T-helper 9 cell (primary cell): ENCODE measurements at places on chromosomes 11 and 22.

- no peak for DNase-seq
Observed at GRCh38 chr11:80023386-80023785, 582.6 kb upstream of the TENM4 start.

GRCh38 chr11:59221441-59221840 lies 8.7 kb upstream of the MPEG1 start:
- DNase-seq = no peak

DNA sequence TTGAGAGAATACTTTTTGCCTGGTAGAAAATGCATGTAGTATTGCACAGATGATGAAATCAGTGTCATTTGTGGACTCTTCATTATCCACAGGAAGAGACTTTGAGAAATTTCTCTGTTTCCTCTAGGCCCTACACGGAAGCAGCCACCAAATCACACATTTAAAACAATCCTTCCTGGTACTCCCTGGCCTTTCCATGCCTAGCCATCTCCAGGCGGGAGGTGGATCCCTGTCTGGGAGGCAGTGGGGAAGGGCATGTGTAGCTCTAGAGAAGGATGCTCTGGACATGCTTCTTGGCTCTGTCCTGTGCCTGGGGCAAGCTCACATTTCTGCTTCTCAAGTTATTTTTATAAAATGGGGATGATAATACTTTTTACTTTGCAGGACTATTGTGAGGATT lies 114.1 kb downstream of the ADAMTS15 start:
- DNase-seq = no peak

DNA sequence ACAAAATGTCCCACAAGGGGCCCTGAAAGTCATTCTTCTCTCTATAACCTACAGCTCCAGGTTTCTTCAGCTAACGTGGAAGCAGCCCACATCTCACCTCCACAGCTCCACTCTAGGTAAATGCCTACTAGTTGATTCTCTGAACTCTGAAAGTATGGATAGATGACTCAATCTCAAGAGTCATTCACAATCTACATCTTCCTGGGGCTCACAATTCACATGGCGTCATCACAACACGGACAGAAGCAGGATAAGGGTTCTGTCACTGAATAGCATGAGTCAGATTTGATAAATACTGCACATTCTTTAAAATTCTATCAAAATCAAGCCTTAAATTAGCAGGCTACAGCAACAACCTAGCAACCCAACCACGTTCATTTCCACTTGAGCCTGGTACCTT lies 96.3 kb downstream of the PLEKHA7 start:
- DNase-seq = no peak

DNA sequence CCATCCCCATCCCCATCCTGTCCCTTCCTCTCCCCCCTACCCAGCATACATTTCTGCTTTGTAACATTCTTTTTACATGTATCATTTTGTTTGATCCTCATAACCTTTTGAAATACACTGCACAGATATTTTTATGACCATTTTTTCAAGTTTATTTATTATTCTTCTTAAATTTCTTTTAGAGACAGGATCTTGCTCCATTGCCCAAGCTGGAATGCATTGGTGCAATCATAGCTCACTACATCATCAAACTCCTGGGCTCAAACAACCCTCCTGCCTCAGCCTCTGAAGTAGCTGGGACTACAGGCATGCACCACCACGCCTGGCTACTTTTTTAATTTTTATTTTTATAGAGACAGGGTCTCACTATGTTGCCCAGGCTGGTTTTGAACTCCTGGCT lies 99.4 kb upstream of the AKIP1 start:
- no peak for DNase-seq

DNA sequence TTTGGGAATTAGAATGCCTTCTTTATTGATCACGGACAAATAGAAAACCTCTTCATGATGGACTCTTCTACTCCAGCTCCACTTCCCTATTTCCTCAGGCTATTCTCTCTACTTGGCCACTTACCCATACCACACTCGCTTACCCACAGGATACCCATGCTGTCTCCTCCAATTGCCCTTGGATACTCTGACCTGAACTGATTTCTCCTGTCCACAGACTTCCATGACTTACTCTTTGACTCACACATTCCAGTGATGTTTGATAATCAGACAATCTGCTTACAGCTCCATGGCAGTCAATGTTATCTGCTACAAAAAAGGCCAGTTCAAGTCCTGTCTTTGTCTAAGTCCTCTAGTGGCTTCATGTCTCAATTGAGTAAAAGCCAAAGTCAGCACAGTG lies 292.0 kb upstream of the CTSC start:
- DNase-seq = no peak

DNA sequence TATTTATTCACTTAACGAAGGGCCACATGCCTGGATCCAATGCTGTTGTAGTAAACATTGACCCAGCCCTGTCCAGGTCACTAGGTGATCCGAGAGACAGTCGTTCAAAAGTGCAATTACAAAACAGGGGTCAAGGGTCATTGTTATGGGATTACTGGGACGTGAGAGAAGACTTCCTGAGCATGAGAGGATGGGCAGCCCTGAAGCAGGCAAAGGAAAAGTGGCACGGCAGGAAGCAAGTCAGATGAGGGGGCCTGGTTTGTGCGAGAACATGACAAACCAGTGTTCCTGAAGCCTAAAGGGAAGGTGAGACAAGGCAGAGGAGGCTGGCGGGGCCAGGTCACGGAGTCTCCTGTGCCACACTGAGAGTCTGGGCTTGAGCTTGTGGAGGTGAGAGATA lies 15.8 kb upstream of the MMP20 start:
- DNase-seq = no peak

GRCh38 chr11:12246147-12246546 lies 131.2 kb upstream of the PARVA start:
- no peak for DNase-seq

DNA sequence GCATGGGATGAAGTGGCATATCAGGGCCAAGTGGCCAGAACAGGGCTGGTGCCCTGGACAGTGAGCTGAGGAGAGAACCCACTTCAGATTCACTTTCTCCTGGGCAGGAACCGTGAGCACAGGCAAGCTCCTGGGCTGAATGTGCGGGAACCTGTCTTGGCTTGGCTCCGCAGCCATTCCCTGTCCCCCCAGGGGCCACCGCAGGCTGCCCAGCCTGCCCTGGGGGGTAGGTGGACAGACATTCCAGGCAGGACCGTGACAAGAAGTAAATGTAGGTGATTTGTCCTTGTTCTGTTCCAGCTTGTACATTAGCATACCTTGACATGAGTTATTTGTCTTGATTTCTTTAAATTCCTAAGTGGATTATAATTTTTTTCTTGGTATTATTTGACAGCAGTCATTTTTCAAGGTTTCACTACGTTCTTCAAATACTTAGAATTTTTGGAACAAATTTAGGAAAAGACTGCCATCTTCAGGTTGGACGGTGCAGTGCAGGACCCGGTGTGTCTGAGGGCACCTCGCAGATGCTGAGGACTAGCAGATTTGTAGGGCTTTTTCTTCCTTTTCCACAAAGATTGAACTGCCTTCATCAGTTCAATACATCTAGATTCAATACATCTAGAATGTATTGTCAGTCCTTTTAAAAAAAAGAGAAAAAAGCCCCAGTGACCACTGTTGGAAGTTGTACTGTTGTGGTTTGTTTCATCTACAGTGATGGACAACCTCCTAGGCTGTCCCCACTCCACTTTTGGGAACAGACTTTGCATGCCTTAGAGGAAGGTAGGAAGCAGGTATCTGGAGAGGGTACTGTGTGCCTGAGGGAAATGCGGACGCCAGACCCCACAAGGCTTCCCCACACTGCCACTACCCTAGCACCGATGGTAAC lies 115.1 kb upstream of the RASSF10 start:
- peak; percentile 52 for DNase-seq

DNA sequence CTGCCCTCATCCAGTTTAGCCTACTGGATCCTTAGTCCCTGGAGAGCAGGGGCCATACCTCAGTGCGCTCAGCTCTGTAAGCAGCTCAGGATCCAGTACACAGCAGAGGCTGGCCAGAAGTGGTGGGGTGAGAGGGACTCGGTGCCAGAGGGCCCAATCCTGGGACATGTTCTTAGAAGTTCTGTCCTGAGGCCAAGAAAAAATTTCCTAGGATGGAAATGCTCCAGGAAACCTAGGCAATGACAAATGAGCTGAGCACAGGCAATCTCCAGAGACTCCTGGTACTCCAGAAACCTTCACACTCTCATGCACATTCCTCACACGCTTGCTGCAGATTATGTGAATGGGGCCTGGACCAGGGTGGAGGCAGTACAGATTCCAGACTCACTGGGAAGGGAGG lies 89.6 kb downstream of the SERGEF start:
- DNase-seq = no peak

DNA sequence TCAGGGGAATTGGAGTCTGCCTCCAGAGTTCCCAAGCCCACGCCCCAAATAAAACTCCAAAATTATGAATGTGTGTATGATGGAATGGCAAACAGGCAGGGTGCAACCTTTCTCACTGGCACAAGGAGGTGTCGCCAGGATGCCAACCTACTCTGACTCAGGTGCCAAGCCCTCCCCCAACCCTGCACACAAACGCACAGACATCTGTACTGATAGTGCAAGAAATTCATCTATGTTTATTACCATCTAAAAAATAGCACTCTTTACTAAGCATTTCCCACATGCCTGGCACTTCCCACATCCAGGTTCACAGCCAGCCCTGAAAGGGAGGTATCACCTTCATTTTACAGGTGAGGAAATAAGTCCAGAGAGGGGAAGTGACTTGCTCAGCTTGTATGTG lies 1.2 kb downstream of the PLA2G3 start:
- DNase-seq = no peak

GRCh38 chr11:106156290-106156937 lies 79.0 kb downstream of the AASDHPPT start:
- no peak for DNase-seq

DNA sequence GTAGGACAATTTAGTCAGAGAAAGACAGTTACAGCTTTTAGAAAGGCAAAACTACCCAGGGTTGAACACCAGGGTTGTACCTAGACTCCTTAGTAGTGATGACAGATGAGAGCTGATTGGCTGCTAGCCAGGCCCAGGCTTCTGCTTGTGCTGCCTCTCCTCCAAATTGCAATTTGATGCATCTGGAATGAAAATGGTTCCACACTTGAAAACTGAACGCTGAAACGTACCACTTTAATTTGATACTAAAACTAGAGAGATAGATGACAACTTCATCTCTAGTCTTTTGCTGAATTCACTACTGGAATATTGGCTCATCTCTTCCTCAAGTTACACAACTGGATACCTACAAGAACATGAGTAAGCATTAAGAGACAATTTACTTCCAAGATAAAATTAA lies 19.2 kb upstream of the FNBP4 start:
- DNase-seq = no peak
